Astrocyte of the spinal cord (primary cell): ENCODE measurements at places on chromosomes 4 and X.
A peak's percentile ranks its signal among the peaks of the same experiment; 100 is the strongest.

GRCh38 chr4:118177126-118177525, 142.8 kb downstream of the NDST3 start:
- DNase-seq = no peak

DNA sequence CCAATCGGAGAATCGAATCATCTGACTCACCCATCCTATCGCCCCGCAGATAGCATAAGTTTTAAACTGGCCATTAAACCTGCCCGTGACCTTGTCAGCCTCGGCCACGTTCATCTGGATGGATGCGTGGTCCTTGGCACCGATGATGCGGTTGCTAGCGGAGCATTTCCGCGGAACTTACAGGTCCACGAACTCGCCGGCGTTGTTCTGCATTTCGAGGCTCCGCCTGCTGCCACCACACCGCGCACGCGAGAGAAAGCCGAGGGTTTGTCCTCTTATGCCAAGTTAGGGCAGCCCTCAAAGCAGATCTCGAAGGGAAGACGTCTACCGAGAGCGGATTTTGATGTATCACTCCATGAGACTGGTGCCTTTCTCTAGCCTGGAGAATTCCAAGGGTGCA, 30.1 kb upstream of the TAPT1 start:
- no peak for DNase-seq

DNA sequence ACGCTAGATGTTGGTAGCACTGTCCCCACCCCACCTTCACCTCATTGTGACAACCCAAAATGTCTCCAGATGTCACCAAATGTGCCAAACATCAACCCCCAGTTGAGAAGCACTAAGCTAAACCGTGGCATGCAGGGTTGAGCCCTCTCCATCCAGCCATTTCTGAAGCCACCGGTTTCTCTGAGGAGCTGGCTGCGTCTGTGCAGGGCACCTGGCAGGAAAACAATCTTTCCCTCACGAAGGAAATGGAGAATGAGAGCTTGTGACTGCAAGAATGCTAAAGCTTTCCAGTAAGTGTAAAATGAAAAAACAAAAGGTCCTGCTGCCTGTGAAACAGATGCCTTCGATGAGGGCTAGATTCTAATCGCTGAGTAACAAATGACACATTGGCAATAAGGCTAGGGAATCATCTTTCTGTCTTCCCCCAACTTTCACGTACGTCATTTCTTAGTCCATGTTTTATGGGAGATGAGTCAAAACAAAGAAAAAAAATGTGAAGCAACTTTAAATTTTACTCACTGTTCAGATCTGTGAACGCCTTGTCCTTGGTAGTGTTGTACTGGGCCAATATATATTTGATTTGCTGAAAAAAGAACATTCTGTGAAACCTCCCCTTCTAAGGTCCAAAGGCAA, 59.9 kb downstream of the PROM1 start:
- DNase-seq = no peak

GRCh38 chr4:108567831-108568230, 52.5 kb upstream of the RPL34 start:
- DNase-seq = no peak

DNA sequence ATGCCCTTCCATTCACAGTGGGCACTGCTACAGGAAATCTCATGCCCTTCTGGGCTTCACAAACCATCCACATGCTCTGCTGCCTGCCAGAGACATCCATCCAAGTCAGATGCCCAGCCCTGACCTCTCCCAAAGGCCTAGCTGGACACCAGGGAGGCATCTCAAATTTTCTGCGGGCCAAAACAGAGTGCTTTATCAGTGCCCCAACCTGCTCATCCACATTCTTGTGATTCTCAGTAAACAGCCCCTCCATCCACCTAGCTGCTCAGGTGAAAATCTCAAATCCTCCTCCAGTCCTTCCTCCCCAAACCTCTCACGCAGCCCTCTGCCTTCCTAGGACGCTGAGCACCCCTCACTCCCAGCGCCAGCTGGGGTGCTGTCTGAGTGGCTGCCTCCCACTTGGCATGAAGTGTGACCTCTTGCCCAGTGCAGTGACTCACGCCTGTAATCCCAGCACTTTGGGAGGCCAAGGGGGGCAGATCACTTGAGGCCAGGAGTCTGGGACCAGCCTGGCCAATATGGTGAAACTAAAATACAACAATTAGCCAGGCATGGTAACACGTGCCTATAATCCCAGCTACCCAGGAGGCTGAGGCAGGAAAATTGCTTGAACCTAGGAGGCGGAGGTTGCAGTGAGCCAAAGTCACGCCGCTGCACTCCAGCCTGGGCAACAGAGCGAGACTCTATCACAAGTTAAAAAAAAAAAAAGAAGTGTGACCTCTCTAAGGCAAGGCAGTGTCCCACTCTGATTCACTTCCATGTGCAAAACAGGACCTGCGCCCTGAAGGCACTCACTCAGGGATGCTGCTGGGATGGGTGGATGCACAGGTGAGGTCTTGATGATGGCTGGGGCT, 1.7 kb upstream of the AFAP1 start:
- DNase-seq = no peak

GRCh38 chrX:25548811-25549210, 533.0 kb upstream of the ARX start:
- DNase-seq = no peak

GRCh38 chrX:104282166-104282725, 27.5 kb upstream of the ESX1 start:
- DNase-seq = no peak

DNA sequence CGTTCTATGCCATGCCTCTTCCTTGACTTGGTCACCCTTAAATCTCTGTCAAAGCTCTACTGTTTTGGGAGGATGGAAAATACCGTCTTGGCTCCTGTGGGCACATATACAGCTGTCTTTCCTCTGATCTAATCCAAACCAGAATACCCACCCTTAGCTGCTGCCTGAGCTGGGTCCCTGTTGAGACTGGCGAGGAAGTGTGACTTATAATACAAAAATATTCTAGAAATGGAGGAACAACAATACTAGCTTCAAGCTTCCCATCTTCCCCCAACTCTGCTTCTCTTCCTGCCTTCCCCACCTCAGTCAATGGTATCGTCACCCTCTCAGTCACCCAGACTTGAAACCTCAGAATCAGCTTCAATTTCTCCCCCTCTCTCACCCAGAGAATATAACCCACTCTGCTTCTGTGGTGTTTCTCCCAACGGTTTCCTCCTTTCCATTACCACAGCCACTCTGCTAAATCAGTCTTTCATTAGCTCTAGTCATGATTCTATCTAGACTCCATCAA, 599 bp upstream of the IL2RG start:
- no peak for DNase-seq

DNA sequence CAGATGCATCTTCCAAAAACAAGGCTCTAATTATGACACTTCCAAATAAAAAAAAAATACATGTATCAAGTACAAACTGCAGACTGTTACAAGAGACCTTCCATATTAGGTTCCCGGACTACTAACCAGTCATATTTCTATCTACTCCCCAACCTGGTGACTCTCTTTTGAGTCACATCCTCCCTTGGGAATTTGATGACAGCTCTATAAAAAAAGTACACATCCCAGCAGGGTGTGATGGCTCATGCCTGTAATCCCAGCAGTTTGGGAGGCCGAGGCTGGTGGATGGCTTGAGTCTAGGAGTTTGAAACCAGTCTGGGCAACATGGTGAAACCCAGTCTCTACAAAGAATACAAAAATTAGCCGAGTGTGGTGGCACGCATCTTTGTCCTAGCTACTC, 14.9 kb downstream of the RPGR start:
- DNase-seq = peak; percentile 74
